ENCODE measurements at places on chromosomes 4 and X.

DNA sequence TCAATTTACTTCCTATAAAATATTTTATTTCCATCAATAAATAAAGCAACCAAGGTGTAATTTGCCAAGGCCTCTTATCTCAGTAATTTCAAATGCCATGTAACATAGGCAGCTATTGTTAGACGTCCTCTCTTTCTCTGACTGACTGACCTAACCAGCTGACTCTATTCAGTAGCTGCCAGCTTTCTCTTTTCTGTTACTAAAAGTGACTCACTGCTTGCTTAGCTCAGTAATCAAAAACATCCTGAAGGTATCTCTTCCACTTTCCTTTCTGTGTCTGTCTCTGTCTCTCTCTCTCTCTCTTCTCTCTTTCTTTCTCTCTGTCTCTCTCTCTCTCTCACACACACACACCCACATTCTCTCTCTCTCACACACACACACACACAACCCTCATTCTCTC is 134.2 kb downstream of the SPOCK3 start:
- no peak for DNase-seq

- peak; percentile 90 for DNase-seq
These were observed 23.8 kb upstream of the ARHGAP10 start for GRCh38 chr4:147707892-147708672.

DNA sequence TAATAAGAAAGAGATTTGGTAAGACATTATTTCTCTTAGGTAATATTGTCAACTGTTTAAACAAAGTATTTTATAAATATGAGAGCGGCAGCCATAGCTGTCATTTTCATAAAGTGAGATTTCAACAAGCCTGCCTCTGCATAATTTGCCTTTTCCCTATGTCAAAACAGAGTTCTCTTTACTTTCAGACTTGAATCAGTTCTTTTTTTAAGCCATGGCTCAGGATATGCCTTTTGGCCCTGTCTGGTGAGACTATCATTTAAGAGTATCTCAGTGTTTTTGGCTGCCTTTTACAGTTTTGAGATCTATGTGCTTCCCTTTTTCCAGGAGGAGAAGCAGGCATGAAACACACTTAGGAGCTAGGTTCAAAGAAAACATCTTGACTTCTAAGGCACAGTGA is 7.5 kb upstream of the GUCY1A1 start:
- DNase-seq: no peak

- DNase-seq: no peak
These were observed 163.6 kb downstream of the ZNF674 start for GRCh38 chrX:46381630-46382029.

DNA sequence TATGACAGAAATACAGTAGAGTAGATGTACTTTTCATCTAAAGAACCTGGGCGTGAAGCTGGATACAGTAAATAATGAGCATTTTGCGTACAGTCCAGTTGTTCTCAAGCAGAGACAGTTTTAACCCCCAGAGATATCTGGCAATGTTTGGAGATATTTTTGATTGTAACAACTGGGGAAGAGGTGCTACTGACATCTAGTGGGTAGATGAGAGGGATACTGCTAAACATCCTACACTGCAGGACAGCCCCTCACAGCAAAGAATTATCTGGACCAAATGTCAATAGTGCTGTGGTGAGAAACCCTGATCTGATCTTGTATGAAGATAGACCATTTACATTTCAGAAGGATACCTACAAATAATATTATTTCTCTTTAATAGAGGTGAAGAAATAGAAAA is 200.2 kb upstream of the FAM47A start:
- no peak for DNase-seq

GRCh38 chr4:52004414-52004813 is 15.7 kb downstream of the LRRC66 start:
- DNase-seq: no peak

DNA sequence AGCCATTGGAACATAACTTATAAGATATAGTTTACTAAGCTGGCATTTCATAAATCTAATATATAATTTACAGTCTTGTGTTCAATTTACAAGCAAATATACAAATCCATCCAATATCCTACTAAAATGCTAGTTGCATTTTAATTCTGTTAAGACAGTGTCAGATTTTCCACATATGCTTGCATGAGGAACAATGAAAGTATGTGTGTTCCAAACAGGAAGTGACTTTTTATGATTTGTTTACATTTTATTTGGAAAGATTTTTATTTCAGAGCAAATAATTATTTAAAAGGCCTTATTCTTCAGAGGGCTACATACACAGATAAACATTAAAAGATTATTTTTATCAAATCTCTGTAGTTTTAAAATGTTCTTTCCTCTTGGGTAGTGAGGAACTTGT is 130.1 kb downstream of the KLHL34 start:
- DNase-seq: no peak

DNA sequence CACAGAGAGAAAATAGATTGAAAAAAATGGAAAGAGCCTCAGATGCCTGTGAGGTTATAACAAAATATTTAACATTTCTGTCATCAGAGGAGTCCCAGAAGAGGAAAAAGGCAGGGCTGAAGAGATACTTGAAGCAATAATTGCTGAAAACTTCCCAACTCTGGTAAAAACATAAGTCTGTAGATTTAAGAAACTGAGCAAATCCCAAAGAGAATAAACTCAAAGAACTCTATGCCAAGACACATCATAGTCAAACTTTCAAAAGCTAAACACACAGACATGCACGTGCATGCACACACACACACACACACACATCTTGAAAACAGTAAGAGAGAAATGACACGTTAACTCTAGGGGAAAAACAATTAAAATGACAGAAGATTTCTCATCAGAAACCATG is 94.1 kb downstream of the SLC16A2 start:
- no peak for DNase-seq

- DNase-seq: peak; percentile 6
These were observed 257.4 kb downstream of the CFAP299 start for GRCh38 chr4:80592950-80593349.

DNA sequence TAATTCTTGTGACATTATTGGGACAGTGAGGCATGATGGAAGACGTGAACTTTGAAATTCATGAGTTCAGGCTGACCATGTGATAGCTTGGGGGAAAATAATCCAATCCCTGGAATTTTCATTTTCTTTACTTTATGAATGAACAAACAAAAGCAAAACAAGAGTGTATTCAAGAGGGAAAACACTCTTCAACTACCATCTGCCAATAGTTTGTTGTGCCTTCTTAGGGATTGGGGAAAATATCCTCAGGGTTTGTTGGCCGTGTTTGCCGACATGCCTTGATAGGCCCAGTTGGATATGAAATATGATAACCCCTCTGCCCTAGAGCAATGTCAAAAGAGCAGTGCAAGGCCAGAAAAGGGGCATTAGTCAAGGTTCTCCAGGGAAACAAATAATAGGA is 80.8 kb upstream of the CLNK start:
- no peak for DNase-seq

DNA sequence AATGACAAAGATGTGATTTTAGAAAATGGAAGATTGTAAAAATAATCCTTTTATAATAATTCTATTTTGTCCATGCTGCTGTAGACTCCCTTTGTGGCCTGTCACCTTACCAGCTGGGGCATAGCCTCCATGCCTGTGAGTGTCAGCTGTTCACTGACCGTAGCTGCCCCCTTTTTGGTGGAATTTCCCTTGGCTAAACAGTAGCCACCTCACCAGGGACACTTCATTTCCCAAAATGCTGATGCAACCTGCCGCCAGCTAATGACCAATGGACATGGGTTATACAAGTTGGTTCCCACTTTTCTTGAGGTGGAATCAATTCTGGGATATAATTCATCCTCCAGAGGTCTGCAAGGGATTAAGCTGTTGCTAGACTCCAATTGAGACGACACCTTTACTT is 368.4 kb downstream of the PRDM5 start:
- DNase-seq: no peak

- DNase-seq: no peak
These were observed 25.1 kb downstream of the UGDH start for GRCh38 chr4:39502019-39502663.

- no peak for DNase-seq
These were observed 124.7 kb upstream of the TLL1 start for GRCh38 chr4:165748321-165748720.

- DNase-seq: no peak
These were observed 13.4 kb upstream of the PAPSS1 start for GRCh38 chr4:107733431-107733925.

DNA sequence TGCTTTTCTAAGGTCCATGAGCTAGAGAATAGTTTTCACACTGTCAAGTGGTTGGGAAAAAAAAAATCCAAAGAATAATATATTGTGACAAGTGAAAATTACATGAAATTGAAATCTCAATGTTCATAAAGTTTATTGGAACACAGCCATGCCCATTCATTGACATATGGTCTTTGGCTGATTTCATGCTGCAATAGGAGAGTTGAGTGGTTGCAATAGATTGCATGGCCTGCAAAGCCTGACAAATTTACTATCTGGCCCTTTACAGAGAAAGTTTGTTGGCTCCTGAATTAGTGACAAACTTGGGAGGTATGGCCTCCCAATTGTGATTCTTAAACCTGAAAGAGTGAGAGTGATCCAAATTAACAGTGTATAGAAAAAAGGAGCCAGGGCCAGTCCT is 115.5 kb upstream of the FAM9C start:
- no peak for DNase-seq

DNA sequence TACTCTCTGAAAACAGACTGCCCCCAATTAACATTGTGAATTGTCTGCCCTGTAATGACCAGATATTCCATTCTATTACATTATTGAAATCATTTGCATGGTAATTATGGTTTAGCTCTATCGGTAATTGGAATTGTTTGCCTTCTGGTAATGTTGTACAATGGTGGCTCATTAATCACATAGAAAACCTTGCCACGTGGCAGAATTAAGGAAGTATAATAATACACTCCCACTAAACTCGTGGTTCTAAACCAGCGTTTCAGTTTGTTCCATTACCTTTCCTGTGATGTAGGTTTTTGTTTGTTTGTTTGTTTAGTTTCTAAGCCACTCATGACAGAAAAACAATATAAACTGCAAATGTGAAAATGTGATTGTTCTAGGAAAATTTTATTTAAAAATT is 45.1 kb upstream of the TAPT1 start:
- peak; percentile 34 for DNase-seq

GRCh38 chrX:33014086-33014485 is 197.3 kb downstream of the DMD start:
- no peak for DNase-seq

DNA sequence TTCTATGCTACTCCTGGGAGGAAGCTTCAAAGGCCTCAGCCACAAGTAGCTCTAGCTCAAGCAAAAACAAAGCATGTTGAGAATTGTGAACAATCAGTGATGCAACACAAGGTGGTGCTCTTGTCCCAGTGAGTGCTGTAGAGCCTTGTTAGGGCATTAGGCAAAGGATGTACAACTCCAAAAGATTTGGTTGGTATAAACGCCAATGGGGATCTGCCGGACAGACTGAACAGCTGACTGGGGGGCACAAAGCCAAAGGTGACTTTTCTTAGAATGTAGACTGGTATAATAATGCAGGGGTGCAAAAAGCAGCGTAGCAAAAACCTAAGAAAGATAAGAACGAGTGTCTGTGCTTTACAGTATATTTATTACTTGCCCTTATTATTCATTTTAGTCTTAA is 62.6 kb upstream of the ALB start:
- DNase-seq: peak; percentile 35

GRCh38 chr4:96166806-96167205 is 326.9 kb downstream of the PDHA2 start:
- DNase-seq: no peak

- peak; percentile 3 for DNase-seq
These were observed 27.3 kb downstream of the SH3BGRL start for GRCh38 chrX:81229229-81229628.

DNA sequence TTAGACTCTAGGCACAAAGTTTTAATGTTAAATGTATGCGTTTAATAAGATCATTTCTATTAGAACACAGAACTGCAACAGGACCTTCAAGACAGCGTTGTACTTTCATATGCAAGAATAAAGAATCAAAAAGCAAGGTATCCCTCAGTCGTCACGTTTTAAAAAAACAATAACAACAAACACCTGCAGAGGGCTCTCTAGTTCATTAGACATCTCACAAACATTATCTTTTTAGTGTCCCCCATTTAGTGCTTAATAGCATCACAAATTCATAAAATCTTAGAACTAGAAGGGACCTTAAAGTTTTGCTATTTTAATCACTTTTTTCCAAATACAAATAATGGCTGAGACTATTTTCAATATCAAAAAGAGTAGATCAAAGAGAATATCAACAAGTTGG is 236.6 kb downstream of the DCHS2 start:
- no peak for DNase-seq

GRCh38 chr4:5874811-5875449 is 18.0 kb downstream of the CRMP1 start:
- no peak for DNase-seq

GRCh38 chr4:96729641-96730040 is 889.7 kb downstream of the PDHA2 start:
- no peak for DNase-seq

DNA sequence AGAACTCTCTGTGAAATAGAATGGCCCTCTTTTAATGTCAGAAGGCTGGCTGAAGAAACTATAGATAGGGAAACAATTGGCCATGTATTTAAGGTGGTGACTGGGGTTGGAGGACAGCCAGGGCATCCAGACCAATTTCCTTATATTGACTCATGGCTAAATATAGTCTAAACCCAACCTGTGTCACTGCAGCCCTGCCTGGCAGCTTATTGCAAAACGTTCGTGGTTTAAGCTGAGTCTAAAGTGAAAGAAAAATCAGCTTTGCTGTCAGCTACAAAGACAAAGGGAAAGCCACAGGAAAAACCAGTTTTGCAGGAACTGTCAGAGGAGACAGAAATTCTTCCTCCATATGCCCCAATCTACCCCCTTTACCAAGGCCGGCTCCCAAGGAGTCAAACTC is 902.8 kb upstream of the NDST4 start:
- no peak for DNase-seq

DNA sequence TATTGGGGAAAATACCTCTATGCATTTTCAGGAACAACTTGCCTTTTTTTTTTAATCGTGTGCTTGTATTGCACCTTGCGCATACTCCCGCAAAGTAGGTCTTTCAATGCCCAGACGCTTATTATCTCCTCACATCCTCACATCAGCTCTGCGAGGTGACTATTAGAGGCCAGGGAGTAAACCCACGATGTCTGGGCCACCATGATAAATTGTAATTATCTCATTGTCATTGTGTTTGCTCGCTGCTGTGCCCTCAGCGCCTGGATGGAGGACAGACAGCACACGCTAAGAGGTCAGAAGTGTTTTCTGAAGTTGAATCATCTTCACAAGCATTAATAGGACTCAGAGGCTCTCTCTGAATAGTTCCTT is 1.0 kb upstream of the RELL1 start:
- DNase-seq: no peak

DNA sequence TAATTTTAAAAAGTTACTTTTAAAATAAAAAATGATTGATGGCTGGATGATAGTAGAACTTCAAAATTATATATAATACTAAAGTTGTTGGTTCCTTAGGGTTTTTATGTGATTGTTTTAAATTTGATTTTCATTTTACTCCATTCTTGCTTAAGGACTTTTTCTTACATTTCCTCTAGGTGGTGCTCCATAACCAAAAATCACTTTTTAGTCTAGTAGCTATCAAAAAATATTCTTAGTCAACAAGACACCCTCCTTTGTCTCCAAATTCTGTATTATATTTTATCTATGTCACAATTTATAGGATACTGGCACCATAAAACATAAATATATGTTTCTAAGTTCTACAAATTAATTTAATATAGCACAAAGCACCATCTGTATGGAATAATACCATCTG is 67.2 kb upstream of the BRWD3 start:
- peak; percentile 4 for DNase-seq

Measured in inflammatory macrophage treated with lipopolysaccharide for 1 hour (primary cell).